ENCODE measurements at places on chromosomes 11 and 22.

- peak; percentile 19 for DNase-seq
Measured at GRCh38 chr22:46421267-46421666, 85.8 kb downstream of the TRMU start.

- DNase-seq: no peak
Measured at GRCh38 chr11:92784331-92784730, 185.1 kb upstream of the MTNR1B start.

DNA sequence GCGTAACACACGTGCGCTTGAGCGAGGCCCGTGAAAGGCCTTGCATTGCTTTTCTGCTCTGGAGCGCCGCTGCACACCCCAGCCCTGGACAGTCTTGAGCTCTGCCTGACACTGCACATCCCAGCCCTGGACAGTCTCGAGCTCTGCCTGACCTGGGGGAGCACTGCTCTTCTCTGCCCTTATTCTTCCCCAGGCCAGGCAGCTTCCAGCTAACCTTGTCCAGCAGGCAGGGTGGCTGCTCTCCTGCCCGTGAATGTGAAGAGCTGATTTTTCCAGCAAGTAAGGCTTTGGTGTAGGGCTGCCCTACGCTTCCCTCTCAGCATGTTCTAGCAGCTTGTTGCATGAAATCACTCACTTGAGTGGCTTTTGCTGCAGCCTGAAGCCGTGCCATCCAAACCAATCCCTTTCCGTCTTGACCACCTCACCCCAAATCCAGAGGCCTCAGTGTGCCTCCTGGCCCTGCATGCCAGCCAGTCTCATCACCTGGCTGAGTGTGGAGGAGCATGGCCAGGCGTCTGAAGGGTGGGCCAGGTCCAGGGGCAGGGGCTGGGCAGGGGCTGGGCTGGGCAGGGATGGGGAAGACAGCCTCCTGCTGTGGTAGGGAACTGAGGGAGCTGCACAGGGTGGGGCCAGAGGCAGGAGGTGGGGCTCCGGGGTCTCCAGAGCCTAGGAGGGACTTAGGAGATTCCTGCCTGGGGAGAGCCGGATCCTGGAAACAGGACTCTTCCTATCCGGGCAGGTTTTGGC lies 89.5 kb upstream of the B3GAT1 start:
- no peak for DNase-seq

GRCh38 chr11:18802381-18803257 lies 11.0 kb upstream of the PTPN5 start:
- DNase-seq: peak; percentile 68

DNA sequence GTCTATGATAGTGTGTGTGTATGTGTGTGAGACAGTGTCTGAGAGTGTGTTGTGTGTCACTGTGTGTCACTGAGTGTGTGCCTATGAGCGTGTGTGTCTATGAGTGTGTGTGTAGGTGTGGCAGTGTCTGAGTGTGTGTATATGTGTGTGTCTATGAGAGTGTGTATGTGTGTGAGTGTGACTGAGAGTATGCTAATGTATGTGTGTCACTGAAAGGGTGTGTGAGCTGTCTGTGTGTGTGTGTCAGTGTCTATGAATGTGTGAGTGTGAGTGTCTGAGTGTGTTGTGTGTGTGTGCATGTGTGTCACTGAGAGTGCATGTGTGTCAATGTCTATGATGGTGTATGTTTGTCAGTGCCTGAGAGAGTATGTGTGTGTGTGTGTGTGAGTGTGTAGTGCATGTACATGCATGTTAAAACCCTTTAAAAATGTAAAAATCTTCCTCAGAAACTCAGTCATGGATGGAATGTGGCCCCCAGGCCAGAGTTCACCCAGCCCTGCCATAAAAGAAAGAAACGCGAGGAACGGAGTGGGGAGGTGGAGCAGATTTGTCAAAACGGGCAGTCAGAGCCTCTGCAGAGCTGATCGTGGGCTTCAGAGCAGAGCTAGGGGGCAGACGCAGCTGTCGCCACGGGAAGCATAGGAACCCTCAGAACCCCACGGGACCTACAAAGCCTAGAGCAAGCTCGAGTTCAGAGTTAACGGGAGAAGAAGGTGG lies 218.8 kb downstream of the CTTN start:
- DNase-seq: no peak

All from T-cell (primary cell).